Ecto neural progenitor cell (in vitro differentiated cells): ENCODE measurements at places on chromosomes 3 and 15.

DNA sequence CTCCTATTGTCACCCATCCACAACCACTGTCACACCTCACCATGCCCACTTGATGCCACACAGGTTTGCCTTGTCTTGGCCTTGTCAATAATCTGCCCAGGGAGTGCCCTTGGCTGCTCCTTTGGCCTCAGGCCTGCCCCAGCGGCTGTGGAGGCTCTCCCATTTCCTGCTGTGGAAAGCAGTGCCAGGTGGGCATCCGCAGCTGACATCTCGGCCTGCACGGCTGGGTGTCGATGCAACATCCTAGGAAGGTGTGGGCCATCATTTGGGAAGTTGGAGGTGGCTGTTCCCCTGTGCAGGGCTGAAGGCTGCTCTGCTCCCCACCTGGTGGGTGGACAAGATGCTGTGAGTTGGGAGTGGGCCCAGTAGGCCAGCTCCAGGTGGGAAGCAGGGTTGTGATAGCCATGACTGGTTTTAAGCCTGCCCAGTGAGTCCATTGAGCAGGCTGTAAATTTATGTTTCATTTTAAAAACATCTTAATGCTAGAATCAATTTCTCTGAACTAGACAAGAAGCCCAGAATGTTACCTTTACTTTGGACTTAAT lies 12.5 kb downstream of the DNAH1 start:
- no peak for DNase-seq

- DNase-seq = no peak
Observed at GRCh38 chr15:29970402-29970695, 112.4 kb upstream of the GOLGA8J start.

DNA sequence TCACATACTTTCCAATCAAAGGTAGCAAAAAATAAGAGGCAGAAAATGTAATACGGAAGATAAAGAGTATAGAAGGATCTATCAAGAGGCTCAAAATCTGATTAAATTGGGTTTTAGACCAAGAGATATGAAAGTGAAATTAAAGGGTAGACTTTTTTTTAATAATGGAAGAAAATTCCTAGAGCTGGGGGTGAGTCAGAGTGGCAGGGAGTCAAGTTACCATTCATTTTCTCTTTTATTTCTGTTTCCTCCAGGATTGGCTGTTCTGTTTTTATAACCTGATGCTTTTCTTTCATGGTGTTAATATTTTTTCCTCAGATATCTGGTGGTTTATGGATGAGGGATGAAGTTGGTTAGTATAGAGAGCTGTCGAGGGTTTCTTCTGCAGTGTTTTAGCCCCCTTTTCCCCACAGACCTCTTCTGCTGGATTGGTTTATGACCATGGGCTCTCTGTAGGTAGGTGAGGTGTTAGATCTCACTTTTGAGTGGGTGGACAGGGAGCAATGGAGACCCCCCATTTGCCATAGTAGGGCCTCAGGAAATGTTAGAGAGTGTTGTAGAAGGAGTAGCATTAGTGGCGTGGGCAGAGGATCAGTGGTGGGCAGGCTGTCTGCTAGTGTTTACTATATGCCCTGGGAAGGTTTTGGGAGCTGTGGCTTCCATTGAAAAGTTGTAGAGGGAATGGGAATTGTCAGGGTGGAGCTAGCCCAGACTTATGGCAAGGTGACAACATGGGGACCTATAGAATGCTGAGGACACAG lies 201.6 kb upstream of the GOLGA6L4 start:
- no peak for DNase-seq

DNA sequence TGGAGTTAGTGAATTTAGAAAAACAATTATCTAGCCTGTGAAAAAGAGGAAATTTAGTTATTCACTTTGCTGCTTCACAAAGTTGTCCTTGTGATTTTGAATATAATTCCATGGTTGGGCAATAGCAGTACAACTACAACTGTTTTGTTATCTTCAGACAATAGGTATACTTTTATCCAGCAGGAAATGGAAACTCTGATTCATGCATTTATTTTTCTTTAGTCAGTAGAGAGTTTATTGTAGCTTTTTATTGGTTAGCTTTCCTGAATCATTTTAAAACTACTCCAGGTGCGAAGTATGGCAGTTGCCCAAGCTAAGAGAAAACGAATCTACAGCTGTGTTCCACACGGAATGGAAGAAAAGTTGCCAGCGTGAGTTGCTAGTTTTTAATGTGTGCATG lies 80.3 kb downstream of the TM4SF4 start:
- no peak for DNase-seq

GRCh38 chr3:187296058-187296457 lies 4.5 kb upstream of the MASP1 start:
- no peak for DNase-seq

GRCh38 chr15:99644913-99645542 lies 79.2 kb downstream of the MEF2A start:
- DNase-seq = no peak

GRCh38 chr3:183449791-183450190 lies 21.4 kb upstream of the MCF2L2 start:
- no peak for DNase-seq
